Ecto neural progenitor cell (in vitro differentiated cells): ENCODE measurements at places on chromosomes 5 and 9.

DNA sequence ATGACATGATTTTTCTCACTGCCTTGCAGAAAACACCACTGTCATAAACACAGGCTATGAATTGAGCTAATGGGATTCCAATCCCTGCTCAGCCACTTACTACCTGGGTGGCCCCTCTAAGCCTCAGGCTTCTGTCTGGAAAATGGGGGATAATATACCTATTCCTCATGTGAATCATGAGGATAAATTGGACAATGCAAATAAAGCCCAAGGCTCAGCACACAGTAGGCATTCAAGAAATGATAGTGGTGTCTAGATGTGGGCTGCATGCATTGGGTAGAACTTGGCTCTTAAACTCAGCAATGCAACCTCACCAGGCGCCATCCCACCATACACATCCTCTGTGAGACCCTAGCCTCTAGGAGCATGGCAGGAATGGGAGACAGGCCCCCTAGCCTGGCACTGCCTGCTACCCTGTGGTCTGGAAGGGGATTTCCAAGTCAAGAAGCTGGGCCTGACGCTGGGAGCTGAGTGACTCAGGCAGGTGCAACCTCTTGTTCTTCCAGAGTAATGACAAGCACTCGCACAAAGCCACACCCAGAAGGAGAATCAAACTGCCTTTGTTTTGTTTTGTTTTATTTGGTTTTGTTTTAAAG is 2.3 kb upstream of the TNIP1 start:
- DNase-seq = no peak

DNA sequence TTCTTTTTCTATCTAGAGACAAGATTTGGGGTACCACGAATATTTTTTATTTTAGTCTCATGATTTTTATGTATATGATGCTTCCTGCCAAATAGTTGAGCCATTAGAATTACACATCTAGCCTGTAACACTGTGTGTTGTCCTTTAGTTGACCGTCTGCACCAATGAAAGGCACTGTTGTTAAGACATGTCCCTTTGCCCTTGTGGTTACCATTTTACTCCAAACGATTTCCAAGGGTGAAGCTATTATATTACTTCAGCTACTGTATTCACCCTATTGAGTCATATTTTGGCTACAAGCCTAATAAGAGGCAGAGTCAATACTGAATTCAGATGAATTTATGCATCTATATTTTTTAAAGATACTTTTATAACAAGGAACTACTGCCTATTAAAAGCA is 207.6 kb downstream of the CETN3 start:
- DNase-seq = no peak

GRCh38 chr9:135176284-135176683 is 88.8 kb downstream of the OLFM1 start:
- DNase-seq = no peak

GRCh38 chr5:124740991-124741583 is 5.4 kb downstream of the ZNF608 start:
- DNase-seq = no peak

GRCh38 chr5:107418902-107419301 is 251.8 kb downstream of the EFNA5 start:
- DNase-seq = no peak

GRCh38 chr5:50867140-50867539 is 200.7 kb downstream of the PARP8 start:
- peak; percentile 48 for DNase-seq

DNA sequence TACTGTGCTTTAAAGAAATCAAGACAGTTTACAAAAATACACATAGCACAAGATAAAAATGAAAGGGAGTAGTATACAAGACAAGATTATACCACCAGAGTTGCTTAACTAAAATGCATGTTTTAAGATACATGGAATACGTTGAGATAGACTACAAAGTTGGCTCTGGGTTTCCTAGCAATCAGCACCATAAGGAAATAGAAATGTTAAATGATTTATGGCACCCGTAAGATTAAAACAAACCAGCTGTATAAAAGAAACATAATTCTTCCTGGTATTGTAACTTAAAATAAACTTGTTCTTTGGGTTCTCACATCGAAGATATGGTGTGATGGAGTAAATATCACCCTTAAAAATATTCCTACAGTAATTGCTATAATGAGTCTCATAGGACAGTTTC is 9.9 kb upstream of the CSNK1G3 start:
- no peak for DNase-seq

GRCh38 chr9:78767490-78767889 is 470.6 kb downstream of the PSAT1 start:
- no peak for DNase-seq

DNA sequence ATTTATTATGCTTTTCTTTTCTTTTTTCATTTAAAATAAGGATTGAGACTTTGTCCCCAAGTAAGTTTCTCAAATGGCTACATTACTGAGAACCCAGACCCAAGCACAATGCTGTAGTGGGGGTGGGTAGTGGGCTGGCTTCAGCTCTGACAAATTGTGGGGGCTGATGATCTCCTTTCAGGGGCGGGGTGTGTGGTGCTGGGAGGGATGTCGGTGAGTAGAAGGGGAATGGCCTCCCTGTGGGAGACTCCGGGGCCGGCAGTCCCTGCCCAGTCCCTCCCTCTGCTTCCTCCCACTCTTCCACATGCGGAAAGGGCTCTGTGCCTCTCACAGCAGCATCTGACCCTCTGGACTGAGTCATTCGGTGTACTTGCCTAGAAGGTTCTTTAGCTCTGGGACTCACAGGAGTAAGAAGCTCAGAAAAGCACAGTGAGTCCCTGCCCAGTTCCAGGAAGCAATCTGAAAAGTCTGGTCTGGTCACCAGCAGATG is 14.3 kb downstream of the CD180 start:
- peak; percentile 57 for DNase-seq
